A549 treated with CORT108297 at 1 μM for 4 hours (cell line): ENCODE measurements at places on chromosomes 5 and 9. TPM values are rescaled to one million over a fixed set of nuclear protein-coding genes. Genes with fewer than 3 reads are reported as not detected.

Gene IPPK
- 12.0 to 14.4 TPM (median 13.9 TPM) in 5 replicates for total RNA-seq

Gene FGF1
- total RNA-seq, result 0.32 to 0.82 TPM (median 0.34 TPM) in 5 replicates

Gene INSL6
- total RNA-seq, result not detected in 5 replicates

Gene ZCCHC9
- 26.2 to 30.4 TPM (median 26.8 TPM) in 5 replicates for total RNA-seq

Gene SAXO1
- not detected in 5 replicates for total RNA-seq

Gene AGXT2
- total RNA-seq, result not detected in 5 replicates

Gene MRPS2
- 100 to 138 TPM (median 135 TPM) in 5 replicates for total RNA-seq

Gene FOXD4L5
- 0.03 to 0.07 TPM (median 0.04 TPM) in 3 of 5 replicates, not detected in the others for total RNA-seq

Gene PCDHAC2
- total RNA-seq, result 2.9 to 3.6 TPM (median 3.2 TPM) in 5 replicates

Gene TLR4
- total RNA-seq, result 0.10 to 0.18 TPM (median 0.13 TPM) in 5 replicates

Gene OSMR
- total RNA-seq, result 55.6 to 77.5 TPM (median 72.5 TPM) in 5 replicates

Gene CRB2
- total RNA-seq, result 0.03 to 0.11 TPM (median 0.06 TPM) in 5 replicates

Gene NOXA1
- 0.78 to 2.3 TPM (median 2.0 TPM) in 5 replicates for total RNA-seq

Gene KIAA0825
- total RNA-seq, result 0.42 to 0.58 TPM (median 0.51 TPM) in 5 replicates

Gene WDR38
- 0.09 to 0.11 TPM (median 0.09 TPM) in 3 of 5 replicates, not detected in the others for total RNA-seq

Gene RRAGA
- 106 to 131 TPM (median 129 TPM) in 5 replicates for total RNA-seq

Gene TAS2R1
- total RNA-seq, result not detected in 5 replicates

Gene HBEGF
- 5.8 to 8.9 TPM (median 6.3 TPM) in 5 replicates for total RNA-seq

Gene SLCO6A1
- total RNA-seq, result not detected in 5 replicates

Gene GABRA1
- total RNA-seq, result not detected in 5 replicates

Gene CA9
- 4.2 to 7.9 TPM (median 7.3 TPM) in 5 replicates for total RNA-seq

Gene KCNIP1
- total RNA-seq, result not detected in 5 replicates

Gene GOLGA1
- total RNA-seq, result 10.3 to 12.1 TPM (median 10.7 TPM) in 5 replicates

Gene HMCN2
- 0.05 to 0.12 TPM (median 0.07 TPM) in 5 replicates for total RNA-seq

Gene AK3
- 43.0 to 58.5 TPM (median 52.0 TPM) in 5 replicates for total RNA-seq

Gene BARX1
- total RNA-seq, result 8.0 to 13.1 TPM (median 11.4 TPM) in 5 replicates

Gene ZBTB26
- total RNA-seq, result 1.4 to 2.3 TPM (median 2.2 TPM) in 5 replicates

Gene OR1J2
- not detected in 5 replicates for total RNA-seq

Gene TEK
- total RNA-seq, result 0.02 to 0.06 TPM (median 0.03 TPM) in 5 replicates

Gene PTPN3
- 13.6 to 15.9 TPM (median 15.2 TPM) in 5 replicates for total RNA-seq

Gene CDC25C
- 10.1 to 12.7 TPM (median 11.5 TPM) in 5 replicates for total RNA-seq

Gene SNX18
- total RNA-seq, result 4.7 to 7.8 TPM (median 6.2 TPM) in 5 replicates

Gene SLC24A2
- total RNA-seq, result not detected in 5 replicates

Gene SMAD5
- total RNA-seq, result 19.6 to 31.8 TPM (median 30.9 TPM) in 5 replicates

Gene KLHL3
- total RNA-seq, result 0.12 to 0.34 TPM (median 0.15 TPM) in 5 replicates

Gene CTXN3
- total RNA-seq, result not detected in 5 replicates

Gene ARHGEF28
- 12.9 to 14.5 TPM (median 13.5 TPM) in 5 replicates for total RNA-seq

Gene CNTNAP3B
- 15.1 to 19.2 TPM (median 16.9 TPM) in 5 replicates for total RNA-seq

Gene TJP2
- 3.9 to 5.4 TPM (median 5.0 TPM) in 5 replicates for total RNA-seq
